ENCODE measurements at places on chromosomes 12 and 14. TPM values are rescaled to one million over a fixed set of nuclear protein-coding genes. Genes with fewer than 3 reads are reported as not detected.

- DNase-seq: no peak
These were observed 34.2 kb downstream of the TRAF3 start for GRCh38 chr14:102811254-102811963.

DNA sequence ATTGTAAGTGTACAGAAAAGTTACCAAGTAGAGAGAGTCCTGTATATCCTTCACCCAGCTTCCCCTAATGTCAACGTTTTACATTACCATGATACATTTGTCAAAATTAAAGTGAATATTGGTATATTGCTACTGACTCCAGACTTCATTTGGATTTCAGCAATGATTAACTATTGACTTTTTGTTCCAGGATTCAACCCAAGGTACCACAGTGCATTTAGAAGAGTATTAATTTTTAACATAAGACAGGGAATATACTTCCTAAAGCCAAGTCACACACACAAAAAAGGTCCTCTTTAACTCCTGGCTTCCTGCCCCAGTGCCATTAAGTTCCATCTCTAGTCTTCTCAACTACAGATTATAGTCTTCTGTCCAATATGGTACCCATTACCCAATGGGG, 75.5 kb upstream of the RBM19 start:
- DNase-seq: no peak

- DNase-seq: peak; percentile 61
These were observed 57.0 kb downstream of the BBS10 start for GRCh38 chr12:76290963-76291859.

- no peak for DNase-seq
These were observed 46.3 kb downstream of the NTF3 start for GRCh38 chr12:5478081-5478706.

- DNase-seq: no peak
These were observed 29.3 kb upstream of the PLEK2 start for GRCh38 chr14:67441256-67441655.

The P2RX7 gene
- total RNA-seq: not detected

GRCh38 chr12:114820796-114821195, 136.8 kb upstream of the TBX3 start:
- no peak for DNase-seq

The GPRC5D gene
- total RNA-seq: not detected

GRCh38 chr12:125983094-125983783, 918.0 kb downstream of the AACS start:
- DNase-seq: peak; percentile 99

The RNF212B gene
- not detected for total RNA-seq

DNA sequence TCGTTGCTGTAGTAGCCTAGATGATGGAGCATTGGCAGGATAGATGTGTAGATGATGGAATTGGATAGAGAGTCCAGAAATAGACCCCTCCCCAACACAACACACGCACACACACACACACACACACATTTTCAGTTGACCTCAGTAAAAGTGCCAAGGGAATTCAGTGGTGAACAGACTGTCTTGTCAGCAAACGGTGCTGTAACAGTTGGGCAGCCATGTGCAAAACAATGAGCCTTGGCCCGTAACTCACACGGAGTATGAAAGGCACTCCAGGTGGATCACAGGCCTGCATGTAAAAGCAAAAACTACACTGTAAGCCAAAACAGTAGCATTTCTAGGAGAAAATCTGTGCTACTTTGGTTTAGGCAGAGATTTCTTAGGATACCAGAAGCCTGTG, 87.8 kb downstream of the DDX51 start:
- DNase-seq: no peak

- peak; percentile 100 for DNase-seq
These were observed 2.5 kb downstream of the C12orf57 start for GRCh38 chr12:6946033-6946919.

The IFNG-AS1 gene
- total RNA-seq: not detected

DNA sequence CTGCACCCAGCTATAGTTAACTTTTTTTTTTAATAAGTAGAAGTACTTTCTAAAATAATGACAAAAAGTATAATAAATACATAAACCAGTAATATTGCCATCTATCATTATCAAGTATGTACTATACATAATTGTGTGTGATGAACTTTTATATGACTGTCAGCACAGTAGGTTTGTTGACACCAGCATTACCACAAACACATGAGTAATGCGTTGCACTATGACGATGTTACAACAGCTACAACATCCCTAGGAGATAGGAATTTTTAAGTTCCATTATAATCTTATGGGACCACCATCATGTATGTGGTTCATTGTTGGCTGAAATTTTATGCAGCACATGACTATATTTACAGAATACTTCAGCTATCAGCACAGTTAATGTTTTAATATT, 62.9 kb upstream of the VSX2 start:
- no peak for DNase-seq

DNA sequence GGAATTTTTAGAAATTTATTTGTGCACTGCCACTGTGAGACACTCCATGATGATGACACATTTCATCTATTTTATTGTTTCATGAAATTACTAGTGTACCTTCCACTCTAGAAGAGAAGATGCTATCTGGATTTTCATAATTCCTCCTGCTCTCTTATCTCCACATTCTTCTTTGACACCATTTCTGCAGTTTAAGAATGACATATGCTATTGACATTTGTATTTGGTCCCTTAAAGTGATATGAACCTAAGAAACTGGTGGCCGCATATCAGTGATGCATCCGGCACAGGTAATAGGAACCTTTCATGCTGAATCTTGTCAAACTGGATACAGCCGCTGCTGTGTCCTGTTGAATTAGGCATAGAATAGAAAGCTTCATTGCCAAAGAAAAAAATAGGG, 696.3 kb downstream of the TMEM121 start:
- DNase-seq: no peak

The IL31 gene
- not detected for total RNA-seq

GRCh38 chr12:26164118-26164517, 31.3 kb upstream of the SSPN start:
- no peak for DNase-seq

DNA sequence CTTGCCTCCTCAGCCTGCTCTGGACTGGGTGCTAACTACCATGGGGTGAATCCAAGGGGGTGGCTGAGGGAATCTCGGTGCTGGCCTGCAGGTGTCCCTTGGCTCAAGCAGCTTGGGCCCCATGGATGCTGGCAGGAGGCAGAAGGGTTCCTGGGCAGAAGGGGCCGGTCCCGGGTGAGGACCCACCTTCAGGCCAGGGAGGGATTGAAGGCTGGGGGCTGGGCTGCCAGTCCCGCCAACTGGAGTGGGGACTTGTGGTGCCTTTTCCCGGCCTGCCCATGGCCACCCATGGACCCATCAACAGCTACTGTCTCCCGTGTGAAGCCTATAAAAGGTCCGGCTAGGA, 550.1 kb downstream of the SLC6A15 start:
- DNase-seq: no peak

The NTS gene
- total RNA-seq: 3.0 TPM

- DNase-seq: no peak
These were observed 38.0 kb downstream of the CHGA start for GRCh38 chr14:92960706-92961566.

GRCh38 chr12:110080410-110080809, 32.1 kb upstream of the C12orf76 start:
- no peak for DNase-seq

The CABP1 gene
- 0.86 TPM for total RNA-seq

DNA sequence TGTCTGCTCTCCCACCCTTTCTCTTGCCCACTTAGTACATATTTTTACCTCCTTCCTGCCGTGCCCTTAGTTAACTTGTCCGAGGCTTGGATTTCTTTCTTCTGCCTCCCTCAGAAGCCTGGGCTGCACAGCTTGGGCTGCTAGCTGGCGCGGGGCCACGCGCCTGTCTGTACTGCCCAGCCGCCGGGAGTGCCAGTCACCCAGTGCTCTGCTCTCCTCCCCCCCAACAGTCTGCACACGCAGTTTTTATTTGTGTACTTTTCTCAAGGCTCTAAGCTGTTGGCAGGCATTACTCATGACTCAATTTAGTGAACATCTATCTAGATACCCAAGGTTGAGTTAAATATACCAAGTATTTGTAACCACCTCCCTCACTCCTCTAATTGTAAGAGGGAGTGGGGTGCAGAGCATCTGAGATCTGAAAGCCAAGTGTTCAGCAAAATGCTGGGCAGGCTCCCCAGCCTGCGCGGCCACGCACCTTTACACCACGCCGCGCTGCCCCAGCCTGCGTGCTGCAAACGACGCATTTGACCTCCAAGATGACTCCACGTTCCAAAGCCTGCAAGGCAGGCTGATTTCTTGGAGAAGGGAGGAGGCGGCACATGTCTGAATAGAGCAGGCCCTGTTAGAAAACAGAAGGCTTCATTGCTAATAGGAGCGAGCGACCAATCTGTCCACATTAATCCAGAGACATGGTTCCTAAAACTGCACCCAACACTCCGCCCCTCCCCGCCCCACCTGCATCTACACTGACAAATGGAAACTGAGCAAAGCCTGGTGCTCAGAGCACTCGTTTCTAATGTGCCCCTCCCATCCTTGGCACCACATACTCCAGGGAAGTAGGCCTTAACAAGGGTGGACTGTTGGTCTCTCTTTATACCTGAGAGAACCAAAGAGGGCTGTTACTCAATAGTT, 18.2 kb upstream of the CACNA2D4 start:
- no peak for DNase-seq

DNA sequence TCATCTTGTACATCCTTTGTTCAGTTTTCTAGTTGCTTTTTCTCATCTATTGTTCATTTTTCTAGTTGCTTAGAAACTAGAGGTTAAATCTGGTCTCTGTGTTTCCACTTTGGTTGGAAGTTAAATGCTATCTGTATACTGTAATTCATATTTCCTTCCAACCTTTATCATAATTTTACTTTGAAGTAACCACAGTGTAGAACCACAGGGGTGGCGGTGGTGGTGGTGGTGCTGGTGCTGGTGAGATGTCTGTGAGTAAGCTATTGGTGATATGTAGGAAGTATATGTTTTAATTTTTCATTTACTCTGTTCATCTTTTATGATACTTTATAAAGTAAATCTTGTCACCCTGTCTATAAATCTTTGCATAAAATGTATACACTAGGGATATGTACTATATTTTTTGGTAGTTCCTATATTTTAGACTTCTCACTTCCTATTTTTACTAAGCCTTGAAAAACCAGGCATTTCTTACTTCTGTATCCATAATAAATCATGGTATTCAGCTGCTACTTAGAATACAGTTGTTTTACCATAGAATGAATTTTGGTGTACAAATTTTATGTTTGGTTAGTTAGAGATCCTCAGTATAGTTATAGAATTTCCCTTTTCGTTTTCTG, 31.9 kb downstream of the CCDC91 start:
- DNase-seq: no peak

The NOVA1 gene
- 25.4 TPM for total RNA-seq

DNA sequence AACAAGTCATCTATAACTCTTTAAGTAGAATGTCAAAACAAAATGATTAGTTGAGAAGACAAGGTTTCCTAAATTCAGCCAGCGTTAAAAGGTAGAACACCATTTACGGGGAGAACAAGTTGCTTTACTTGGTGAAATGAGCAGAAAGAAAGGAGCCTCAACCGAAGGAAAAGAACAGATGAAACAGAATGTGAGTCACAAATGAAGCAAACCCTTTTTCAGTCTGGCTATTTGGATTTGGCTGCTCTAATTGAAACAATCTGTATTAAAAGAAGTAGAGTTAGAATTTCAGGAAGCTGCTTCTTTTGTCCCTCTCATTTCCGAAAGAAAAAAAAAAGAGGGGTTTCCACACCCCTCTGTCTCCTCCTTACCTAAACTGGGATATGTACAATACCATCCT, 34.6 kb downstream of the CEP128 start:
- no peak for DNase-seq

All from endodermal cell (in vitro differentiated cells).